Activated T-cell treated with anti-CD3 and anti-CD28 coated beads for 1 hour (primary cell): ENCODE measurements at places on chromosomes 7 and 10.

- DNase-seq: no peak
Measured at GRCh38 chr7:131108212-131108940, 219.3 kb upstream of the MKLN1 start.

DNA sequence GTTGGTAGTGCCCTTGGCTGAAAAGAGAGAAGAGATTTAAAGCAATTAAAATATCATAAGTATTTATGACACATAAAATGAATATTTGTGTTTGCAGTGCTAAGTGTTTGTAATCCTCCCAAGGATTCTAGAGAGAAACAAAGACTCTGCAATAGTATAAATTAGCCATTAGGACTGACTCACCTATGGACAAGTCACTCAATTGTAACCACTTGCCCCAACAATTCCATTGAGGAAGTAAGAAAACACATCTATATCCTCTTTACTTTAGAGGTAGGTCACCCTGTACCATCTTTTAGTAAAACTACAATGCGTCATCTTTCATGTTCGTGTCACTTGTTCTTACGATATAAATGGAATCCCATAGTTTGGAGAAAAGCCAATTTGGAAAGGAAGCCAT is 85.7 kb upstream of the INHBA start:
- DNase-seq: no peak

GRCh38 chr7:48042216-48042615 is 6.9 kb downstream of the C7orf57 start:
- DNase-seq: no peak

- DNase-seq: no peak
Measured at GRCh38 chr7:1933066-1933750, 263.1 kb downstream of the ELFN1 start.

- DNase-seq: no peak
Measured at GRCh38 chr10:34721208-34721840, 93.8 kb downstream of the PARD3 start.

DNA sequence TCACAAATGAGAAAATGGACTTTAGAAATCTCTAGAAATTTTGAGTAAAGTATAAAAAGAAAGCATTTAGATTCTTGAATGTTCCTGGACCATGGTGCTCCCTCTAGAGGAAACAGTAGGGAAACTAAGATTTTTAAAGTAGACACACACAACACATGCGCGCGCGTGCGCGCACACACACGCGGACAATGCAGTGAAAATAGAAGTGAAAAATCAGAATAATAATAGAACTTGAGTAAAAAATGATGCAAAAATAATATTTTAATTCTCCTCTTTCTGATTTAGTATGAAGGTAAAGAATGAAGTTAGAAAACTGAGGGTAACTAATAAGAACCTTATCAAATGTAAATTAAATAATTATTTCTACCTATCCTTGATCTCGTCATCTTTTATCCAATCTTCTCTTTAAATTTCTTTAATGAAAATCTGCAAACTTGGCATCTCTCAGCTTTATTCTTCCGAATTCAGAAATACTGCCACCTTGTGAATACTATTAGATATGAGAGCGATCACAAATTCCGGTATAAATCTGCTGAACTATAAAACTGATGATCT is 117.0 kb upstream of the AMPH start:
- no peak for DNase-seq

DNA sequence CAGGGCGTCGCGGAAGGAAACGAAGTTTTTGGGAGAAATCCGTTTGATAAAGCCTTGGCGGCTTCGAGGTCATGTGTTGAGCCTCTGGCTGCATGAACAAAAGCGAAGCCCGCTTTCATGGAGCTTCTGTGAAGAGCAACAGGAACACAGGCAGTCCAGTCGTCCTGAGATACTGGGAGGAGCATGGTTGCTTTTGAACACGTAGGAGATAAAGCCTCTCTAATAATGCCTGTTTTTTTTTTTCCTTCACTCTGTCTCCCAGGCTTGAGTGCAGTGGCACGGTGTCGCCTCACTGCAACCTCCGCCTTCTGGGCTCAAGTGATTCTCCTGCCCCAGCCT is 473 bp upstream of the ZNF32 start:
- DNase-seq: no peak

- no peak for DNase-seq
Measured at GRCh38 chr10:21166557-21167287, 269.6 kb upstream of the NEBL start.

- peak; percentile 25 for DNase-seq
Measured at GRCh38 chr7:51160990-51161615, 155.5 kb downstream of the COBL start.

DNA sequence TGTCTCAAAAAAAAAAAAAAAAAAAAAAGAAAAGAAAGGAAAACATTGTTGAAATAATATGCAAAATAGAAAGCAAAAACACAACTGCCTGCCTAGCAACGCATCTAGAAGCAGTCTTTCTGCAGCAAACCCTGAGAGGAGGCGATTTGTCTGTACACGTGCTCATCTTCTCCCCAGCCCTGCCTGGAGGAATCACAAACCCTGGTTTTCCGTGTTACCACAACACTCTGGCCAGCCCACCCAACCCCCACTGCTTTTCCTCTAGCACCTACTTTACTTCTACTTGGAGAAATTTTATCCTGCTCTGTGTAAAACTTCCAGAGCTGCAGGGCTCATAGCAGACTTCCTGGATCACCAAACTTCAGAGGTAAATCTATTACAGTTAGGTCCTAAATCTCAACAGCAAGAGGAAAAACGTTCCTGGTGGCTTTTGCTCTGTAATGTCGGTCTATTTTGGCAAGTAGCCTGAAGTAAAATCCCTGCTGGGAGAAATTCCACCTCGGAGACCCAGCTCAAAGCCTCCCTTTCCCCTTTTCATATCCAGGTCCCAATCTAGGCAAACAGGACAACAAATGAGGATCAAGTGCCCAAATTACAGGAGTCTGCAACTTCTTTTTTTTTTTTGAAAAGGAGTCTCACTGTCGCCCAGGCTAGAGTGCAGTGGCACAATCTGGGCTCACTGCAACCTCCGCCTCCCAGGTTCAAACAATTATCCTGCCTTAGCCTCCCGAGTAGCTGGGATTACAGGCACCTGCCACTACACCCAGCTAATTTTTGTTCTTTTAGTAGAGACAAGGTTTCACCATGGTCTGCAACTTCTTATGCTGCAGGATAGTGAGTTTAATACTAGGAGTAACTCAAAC is 91.6 kb downstream of the DNMBP start:
- no peak for DNase-seq

- no peak for DNase-seq
Measured at GRCh38 chr7:2013381-2014311, 219.1 kb downstream of the MAD1L1 start.

DNA sequence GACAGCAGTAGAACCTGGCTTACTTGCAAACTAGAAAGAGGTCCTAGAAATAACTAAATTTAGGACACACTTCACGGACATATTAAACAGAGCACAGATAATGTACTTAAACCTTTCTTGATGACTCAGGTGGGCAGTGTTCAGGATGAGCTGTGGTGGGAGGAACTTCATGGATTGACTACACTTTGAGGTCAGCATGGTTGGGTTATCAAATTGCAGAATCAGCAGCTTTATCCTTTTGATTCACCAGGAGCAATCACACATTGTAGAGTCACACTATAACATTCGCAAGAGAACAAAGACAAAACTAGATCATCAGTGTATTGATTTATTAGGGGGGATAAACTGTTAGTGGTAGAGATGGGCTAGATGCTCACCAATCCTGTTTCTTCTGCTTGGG is 38.6 kb upstream of the AGK start:
- DNase-seq: no peak

- DNase-seq: no peak
Measured at GRCh38 chr10:97078261-97078937, 107.4 kb downstream of the SLIT1 start.

DNA sequence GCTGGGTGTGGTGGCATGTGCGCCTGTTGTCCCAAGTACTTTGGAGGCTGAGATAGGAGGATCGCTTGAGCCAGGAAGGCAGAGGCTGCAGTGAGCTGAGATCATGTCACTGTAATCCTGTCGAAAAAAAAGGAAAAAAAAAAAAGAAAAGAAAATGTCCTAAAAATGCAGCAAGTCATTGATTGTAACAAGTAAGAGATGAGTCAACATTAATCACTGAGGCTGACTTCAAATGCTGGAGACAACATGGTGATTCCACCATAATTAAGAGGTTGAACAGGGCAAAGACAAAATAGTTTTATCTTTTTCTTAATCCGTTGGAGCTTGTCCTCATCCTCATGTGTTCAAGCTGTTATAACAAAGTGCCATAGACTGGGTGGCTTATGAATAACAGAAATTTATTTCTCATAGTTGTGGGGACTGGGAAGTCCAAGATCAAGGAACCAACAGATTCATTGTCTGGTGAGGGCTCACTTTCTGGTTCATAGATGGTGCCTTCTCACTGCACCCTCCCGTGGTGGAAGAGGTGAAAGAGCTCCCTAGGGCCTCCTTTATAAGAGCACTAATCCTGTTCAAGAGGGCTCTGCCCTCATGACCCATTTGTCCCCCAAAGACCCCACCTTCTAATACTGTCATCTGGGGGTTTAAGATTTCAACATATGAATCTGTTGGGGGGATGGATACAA is 60.3 kb downstream of the TBXAS1 start:
- no peak for DNase-seq

DNA sequence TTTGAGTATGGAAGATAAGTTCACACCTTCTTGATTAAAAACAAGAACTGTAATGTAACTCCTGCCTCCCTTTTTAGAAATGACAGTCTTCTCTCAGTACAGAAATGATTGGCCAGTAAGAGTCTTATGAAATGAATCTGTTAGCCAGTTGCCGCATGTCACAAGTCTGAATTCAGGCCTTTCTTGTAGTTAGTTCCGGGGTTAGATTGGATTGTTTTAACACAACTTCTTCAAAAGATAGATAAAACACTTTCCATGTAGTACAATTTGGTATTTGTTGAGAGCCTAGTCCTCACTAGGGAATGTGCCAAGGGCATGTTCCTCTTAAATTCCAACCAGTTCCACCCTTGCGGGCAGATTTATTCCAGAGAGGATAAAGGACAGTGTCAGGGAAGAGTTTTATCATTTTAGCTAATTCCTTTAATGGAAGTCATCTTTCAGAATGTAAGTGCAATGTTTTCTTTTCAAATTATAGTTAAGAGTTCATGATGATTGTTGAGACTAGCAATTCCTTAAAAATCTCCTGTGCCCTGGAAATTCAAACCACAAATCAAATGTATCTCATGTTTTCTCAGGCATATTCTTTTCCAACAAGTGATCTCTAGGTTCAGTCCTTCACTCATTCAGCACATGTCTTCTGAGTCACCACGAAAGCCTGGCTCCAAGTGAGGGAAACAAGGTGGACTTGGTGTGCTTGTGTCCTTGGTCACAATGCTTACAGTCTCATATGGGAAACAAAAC is 4.1 kb downstream of the FHIP2A start:
- DNase-seq: no peak

DNA sequence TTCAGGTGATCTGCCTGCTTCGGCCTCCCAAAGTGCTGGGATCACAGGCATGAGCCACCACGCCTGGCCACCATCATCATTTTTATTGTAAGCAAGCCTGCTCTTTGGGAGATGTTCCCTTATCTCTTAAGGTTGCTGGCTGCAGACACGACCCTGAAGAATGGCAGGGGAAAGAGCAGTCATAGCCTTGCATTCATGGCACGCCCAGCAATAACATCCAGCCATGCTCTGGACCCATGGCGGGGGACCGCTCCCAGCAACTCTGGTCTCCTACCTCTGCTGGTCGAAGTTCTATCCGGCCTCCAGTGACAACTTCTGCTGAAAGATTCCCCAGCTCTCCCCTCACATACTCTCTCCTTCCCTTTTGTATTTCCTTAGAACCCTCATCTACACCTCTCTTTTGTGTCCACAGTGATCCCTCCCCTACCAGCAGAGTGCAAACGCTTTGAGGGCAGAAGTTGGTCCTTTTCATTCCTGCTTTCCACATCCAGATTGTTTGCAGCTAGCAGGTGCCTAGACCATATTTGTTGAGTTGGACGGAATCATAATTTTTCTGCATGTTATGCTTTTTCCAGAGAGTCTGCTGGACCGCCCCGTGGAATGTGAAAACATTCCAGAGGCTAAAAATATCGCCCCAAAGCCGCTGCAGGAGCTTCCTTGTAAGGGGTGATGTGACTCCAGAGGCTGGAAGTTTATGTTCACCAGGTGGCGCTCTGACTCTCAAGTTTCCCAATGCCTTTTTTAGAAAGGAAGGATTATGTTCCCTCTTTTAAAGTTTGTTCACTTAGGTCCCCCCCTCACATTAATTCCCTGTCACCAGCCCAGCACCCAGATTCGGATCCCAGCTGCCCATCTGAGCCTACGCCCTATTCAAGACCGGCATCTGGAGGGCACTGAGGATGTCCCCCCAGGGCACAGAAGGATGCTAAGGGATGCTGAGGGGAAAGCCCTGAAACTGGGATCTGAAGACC is 4.3 kb upstream of the MARVELD1 start:
- DNase-seq: peak; percentile 22

DNA sequence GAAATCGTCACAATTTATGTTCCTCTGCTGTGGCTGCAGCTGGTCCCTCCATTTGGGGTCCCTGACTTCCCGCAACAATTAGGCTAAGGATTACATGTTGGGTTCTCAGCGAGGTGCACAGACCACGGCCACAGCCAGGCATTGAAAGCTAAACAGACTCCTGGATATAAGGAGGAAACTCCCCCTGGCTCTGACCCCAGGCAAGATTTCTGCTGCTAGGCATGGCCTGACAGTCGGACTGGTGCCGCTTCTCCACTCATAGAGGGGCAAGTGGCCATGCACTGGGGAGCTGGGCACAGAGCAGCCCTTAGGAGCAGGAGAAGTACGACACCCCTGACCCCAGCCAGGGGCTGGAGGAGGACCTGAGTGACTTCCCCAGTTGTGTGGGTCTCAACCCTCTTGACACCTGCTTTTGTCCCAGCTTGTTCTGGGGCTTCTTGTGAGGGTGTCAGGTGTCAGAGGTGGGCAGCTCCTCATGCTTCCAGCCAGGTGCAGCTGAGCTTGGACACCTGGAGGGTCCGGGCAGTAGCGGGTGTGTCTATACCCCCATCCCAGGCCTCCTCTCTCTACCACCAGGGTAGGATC is 38.3 kb downstream of the TSPAN15 start:
- no peak for DNase-seq

- DNase-seq: no peak
Measured at GRCh38 chr10:29648983-29649268, 14.2 kb upstream of the SVIL start.

GRCh38 chr7:152850420-152850819 is 90.9 kb downstream of the ACTR3B start:
- DNase-seq: no peak

GRCh38 chr7:36661135-36661840 is 63.0 kb downstream of the AOAH start:
- no peak for DNase-seq

DNA sequence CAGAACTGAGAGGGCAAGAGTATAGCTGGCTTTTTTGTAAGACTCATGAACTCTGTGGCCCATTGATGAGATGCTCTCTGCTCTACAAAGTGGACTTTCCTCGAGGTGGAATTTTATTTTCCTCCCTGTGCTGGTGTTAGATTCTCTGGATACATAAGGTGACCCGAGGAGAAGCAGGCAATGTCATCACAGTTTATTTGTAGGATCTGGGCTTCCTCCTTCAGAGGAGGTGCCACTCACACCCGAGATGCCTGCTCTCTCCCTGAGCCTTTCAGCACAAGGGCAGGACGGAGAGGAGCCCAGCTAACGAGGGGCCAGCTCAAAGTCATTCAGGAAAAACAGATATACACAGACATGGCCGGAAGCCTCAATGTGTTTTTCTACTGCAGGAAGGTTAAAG is 103.0 kb downstream of the KIAA1217 start:
- DNase-seq: no peak

GRCh38 chr10:84089162-84089561 is 50.1 kb upstream of the GHITM start:
- DNase-seq: no peak
